ENCODE measurements at places on chromosomes 3 and 15.
A peak's percentile ranks its signal among the peaks of the same experiment; 100 is the strongest.

GRCh38 chr15:25859838-25860645 is 3.1 kb downstream of the ATP10A start:
- DNase-seq: no peak

GRCh38 chr15:76333720-76334437 is 2.7 kb upstream of the ISL2 start:
- DNase-seq: no peak

DNA sequence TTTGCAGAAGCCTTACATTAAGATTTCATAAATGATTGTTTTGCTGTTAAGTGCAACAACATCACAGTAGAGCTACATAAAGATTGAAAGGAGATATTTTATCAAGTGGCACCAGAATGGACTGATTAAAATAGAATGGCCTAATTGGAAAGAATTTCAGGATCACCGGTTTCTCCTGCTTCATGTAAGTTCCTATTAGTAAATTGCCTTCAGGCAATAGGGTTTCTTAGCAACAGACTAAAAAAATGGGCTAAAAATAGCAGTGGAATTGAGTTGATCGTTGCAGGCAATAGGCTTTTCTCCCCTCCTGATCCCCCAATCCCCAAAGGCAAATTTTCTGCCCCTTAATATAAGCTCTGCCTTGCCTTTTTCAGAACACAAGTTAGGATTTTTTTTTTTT is 917 bp downstream of the LNP1 start:
- DNase-seq: peak; percentile 82

- peak; percentile 55 for DNase-seq
Measured at GRCh38 chr15:69031013-69032001, 16.8 kb downstream of the NOX5 start.

GRCh38 chr15:25892126-25892525 is 29.0 kb upstream of the ATP10A start:
- no peak for DNase-seq

DNA sequence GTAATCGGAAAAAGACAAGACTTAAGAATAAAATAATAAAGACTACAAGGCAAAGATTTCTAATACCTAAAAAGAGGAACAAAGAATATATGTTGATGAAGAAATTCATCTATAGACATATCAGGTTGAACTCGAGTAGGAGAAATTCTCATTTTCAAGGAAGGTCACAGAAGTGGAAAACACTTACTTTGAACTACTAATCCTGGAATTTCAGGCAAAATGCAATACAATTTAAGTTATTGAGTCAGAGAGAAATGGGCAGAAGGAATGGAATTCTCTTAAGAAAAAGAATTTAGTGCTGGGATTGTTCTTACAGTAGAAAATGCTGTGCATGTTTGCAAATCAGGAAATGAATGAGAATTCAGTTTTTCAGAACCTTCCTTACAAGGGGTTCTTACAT is 135.9 kb upstream of the TGFBR2 start:
- no peak for DNase-seq

GRCh38 chr15:76418352-76419140 is 82.0 kb downstream of the ISL2 start:
- DNase-seq: no peak

DNA sequence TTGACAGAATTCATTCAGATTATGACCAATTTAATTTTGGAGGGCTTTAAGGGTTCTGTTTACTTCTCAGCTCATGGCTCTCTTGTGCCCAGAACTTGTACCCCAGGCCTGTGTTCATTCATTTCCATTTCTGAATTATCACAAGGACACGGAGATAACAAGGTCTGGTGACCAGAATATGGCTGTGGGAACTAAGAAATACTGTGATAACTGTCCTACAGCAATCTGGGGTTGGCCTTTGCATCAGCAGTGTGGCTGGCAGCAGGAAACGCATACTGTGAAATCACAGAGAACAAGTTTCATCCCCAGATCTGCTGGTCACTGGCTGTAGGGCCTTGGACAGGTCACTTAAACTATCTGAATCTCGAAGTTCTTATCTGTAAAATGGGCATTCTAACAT is 41.8 kb upstream of the TPM1 start:
- DNase-seq: no peak
